CD4-positive, alpha-beta T cell treated with Interleukin-21 for 1 hour (primary cell): ENCODE measurements at places on chromosomes 6 and 20.

GRCh38 chr6:13159300-13159699, 169.0 kb downstream of the TBC1D7 start:
- DNase-seq, result no peak

GRCh38 chr20:13035399-13036152, 26.8 kb downstream of the SPTLC3 start:
- DNase-seq, result no peak

GRCh38 chr20:6993011-6993410, 225.5 kb downstream of the BMP2 start:
- DNase-seq, result no peak

GRCh38 chr20:56467968-56468315, 485 bp upstream of the RTF2 start:
- DNase-seq, result no peak

GRCh38 chr6:124551711-124552233, 410.5 kb upstream of the RNF217 start:
- DNase-seq, result no peak

- no peak for DNase-seq
These were observed 155.4 kb downstream of the FNDC1 start for GRCh38 chr6:159324596-159324995.

DNA sequence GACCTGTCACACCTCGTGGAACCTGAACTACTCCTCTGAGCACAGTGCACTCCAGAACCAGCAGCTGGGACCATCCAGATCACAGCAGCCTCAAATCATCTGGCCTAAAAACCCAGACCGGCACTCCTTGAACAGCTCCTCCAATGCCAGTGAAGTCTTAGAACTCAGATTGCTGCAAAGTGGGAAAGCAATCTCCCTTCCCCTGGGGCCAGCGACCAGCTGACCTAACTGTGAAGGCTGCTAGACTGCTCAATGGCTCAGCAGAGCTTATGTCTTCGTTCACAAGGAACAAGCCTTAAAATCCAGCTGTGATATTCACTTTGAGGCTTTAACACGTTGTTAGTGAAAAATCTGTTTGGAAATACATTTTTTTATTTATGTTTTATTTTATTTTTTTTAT, 243.2 kb downstream of the ANKRD60 start:
- DNase-seq, result no peak

DNA sequence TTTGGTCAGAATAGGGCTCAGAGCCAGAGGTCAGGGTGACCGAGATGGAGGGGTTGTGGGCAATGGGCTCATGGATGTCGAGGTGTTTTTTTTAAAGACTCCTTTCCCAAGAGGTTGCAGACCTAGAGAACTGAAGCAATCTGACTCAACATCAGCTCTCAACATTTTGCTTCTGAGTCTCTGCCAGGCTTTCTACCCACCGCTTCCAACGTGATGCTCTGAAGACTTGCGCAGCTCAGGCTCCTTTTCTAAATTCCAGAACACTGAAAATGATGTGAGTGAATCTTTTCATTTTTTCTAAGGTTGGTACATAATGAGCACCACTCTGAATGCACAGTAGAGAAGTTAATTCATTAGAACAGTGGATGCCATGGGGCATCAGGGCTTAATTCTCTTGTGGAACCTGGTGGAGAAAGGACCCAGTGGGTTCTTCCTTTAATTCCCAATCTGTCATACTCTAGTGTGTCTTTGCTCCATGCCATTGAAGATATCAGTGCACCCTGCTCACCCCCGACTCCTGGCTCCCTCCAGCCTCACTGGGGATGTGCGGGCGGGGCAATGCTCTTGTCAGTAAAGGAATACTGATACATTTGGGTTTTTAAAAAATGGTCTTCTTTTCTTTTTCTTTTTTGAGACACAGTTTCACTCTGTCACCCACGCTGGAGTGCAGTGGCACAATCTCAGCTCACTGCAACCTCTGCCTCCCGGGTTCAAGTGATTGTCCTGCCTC, 17.0 kb upstream of the KIF13A start:
- no peak for DNase-seq

DNA sequence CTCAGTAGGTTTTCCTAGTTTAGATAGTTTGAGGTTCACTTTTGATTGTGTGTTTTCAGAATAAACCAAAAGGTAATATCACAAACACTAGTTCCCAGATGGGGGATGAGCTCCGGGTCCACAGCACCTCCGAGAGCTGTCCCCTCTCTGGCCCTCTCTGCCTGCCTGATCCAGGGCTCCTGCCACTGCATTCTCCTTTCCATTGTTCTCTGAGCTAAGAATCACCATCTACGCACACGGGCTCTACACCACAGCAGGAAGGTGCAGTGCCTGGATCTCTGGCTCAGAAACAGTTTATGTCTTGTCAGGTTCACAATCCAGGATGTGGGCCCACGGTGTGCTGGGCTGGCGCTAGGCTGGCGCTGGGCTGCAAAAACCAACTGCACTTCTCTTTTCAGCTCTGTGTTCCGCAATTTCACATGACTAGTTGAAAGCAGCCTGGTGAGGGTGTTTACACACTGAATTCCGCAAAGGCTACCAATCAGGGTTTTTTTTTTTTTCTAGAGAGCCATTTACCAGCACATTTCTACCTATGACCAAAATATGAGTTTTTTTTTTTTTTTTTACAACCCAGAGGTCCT, 167.5 kb downstream of the SOD2 start:
- no peak for DNase-seq

DNA sequence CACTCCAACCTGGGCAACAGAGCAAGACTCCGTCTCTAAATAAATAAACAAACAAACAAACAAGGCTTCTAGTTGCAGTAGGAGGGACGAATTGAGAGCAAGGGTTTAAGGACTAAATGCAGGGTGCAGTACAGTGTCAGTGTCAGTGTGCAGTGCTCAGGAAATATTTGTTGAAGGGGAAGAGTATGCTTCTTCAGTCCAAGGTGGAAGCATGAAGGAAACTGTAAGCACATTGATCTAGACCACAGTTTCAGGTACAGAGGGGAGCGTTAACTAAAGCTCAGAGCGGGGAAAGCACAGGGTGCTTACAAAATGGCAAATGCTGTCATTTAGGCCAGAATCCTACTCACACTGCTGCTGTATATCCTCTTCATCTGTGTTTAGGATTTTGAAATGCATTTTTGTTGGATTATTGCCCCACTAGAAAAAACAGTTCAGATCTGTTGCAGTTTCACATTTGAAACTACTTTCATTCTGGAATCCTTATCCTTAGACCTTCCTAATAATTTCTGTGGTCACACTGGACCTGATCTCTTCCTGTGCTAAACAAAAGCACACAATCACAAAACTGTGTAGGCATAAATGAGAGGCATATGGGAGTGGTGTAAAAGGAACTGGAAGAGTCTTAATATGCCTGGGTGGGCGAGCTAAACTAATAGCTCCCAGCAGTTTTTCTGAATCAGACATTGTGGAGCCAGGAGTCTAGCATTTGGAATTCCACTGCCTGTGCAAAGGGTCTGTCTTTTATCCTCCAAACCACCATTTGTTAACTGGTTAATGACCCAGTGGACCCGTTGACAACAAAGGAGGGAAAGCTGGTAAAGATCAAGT, 41.4 kb downstream of the CBFA2T2 start:
- DNase-seq, result no peak

DNA sequence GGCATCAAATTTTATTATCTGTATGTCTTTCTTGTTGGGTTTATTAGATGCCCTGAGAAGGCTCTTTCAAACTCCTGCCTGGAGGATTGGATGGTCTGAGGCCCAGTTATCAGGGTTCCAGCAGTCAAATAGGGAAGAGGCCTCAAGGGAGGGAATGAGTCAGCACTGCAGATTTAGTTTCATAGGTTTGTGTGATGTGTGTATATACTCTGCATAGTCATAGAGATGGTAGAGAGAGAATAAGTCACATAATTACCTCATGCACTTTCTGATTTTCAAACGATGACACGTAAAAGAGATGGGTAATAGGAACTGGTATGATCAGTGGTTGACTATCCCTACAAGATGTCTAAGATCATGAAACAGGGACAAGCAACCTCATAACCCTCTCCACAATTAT, 82.1 kb downstream of the ADAT2 start:
- DNase-seq, result no peak

DNA sequence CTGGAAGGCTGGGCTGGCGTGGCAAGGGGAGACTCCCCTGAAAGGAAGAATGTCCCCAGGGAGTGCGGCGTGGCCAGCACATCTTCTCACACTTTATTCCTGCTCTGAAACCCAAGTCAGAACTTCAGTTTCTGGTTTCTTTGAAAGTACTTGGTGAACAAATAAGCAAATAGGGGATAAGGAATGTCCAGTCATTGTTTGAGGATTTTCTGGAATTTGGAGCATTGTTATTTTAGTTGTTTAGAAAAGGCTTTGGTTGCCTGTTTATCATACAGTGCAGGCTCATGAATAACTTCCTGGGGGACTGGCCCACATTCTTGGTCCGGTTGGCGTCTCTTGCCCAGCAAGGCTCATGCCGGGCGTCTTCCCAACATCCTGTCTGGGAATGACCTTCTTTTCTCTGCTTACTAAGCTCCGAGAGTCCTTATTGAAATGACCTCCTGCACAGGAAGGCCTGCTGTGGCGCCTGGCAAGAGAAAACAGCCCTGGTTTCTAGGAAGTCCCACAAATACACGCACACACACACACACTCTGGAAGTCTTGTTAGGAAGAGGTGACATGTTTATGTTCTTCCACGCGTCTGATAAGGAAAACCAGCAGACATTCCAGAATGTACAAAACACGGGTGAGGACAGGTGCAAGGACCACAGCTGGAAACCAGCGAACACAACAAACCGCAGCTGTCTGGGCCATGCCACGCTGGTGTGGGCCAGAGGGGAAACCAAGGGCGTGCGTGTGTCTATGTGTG, 71.9 kb downstream of the TMEM170B start:
- no peak for DNase-seq

DNA sequence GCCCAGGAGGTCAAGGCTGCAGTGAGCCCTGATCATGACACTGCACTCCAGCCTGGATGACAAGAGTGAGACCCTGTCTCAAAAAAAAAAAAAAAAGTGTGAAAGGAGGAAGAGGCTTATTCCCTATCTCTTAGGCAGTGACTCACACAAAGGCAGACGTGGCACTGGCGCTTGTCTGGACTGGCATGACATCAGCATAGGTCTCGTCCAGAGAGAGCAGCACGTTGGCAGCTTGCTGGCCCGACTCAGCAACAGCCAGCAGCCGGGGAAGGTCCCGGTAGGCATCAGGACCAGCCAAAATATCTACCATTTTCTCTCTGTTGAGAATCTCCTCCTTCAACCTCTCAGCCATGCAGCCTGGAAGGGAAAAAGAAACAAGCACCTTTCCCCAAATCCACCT, 14.1 kb downstream of the CDK5RAP1 start:
- no peak for DNase-seq

GRCh38 chr6:2110504-2110903, 134.9 kb downstream of the GMDS start:
- no peak for DNase-seq

DNA sequence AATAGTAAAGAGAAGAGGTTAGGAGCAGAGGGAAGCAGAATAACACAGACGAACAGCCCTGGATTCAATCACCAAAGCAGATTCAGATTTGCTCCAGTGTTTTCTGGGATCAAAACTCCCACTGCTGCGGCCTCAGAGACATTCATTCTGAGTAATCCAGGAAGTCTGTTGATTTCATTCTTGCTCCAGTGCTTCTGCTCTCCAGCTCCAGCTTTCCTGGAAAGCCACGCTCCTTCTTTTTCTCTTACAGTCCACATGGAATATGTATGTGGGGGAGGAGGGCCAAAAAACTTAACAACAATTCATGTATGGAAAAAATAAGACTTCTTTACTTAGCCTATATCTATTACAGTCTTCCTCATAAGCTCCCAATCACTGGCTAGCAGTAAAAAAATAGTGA, 26.4 kb upstream of the UST start:
- DNase-seq, result no peak

- DNase-seq, result no peak
These were observed 37.6 kb upstream of the AVP start for GRCh38 chr20:3121955-3122610.

GRCh38 chr20:33411242-33411641, 9.9 kb upstream of the CDK5RAP1 start:
- DNase-seq, result no peak

GRCh38 chr6:166145751-166146150, 21.9 kb downstream of the TBXT start:
- DNase-seq, result no peak

- peak; percentile 43 for DNase-seq
These were observed 1.2 kb downstream of the TREML2 start for GRCh38 chr6:41199552-41200246.

GRCh38 chr6:109478222-109478805, 4.7 kb downstream of the ZBTB24 start:
- DNase-seq, result no peak

DNA sequence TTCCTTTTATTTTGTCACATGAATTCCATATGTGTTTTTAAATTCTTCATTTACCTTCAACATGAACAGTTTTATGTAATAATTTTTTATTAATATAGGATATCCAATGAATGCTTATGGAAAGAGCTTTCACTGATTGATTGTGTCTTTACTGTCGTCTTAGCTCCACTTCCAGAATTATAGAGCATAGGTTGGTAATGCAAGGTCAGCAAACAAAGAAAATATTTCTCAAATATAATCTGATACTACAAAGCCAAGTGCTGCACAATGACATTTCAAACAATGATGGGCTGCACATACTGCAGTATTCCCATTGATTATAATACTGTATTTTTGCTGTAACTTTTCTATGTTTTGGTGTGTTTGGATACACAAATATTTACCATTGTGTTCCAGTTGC, 275.7 kb upstream of the RSPO3 start:
- DNase-seq, result no peak

GRCh38 chr6:21616005-21616404, 22.5 kb downstream of the SOX4 start:
- DNase-seq, result no peak

DNA sequence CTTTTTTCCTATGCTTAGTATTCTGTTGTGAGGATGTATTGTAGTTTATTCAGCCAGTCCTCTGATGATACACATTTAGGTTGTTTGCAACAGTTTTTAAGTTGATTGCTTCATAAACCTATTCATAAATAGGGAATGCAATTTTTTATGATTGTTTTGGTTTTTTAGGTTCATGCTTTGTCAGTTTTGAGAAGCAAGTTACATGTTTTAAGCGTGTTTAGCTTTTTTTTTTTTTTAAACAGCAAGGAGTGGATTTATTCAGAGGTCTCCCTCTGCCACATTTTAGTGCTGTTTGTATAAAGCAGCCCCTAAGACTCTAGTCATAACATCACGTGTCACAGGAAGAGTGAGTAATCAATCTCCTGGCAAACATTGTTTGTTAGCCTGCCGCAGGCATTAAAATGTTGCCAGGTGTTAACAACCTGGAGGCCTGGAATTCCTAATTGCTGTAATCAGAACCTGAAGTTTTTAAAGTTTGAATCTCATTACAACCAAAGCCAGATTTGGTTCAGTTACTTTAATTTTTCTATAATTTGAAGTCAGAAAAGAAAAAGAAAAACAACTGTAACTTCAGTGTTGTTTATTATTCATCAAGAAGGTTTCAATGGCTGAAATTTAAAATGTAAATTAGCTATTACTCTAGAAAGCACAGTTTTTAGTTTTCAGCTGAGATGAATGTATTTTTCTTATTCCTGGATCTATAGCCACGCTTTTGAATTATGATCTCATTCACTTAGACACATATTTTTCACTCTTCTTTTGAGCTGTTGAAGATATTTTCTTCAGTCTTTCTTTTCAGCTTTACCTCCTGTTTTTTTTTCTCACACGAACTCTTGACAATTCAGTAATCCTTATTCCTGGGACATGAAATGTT, 59.2 kb downstream of the KCNS1 start:
- DNase-seq, result peak; percentile 21
